Central memory CD8-positive, alpha-beta T cell (primary cell): ENCODE measurements at places on chromosomes 7 and 10.
A peak's percentile ranks its signal among the peaks of the same experiment; 100 is the strongest.

GRCh38 chr10:117942226-117942625 is 104.5 kb downstream of the RAB11FIP2 start:
- no peak for DNase-seq

GRCh38 chr10:120421250-120421649 is 35.8 kb upstream of the PLPP4 start:
- no peak for DNase-seq

GRCh38 chr10:29068302-29068701 is 220.6 kb upstream of the LYZL1 start:
- no peak for DNase-seq

DNA sequence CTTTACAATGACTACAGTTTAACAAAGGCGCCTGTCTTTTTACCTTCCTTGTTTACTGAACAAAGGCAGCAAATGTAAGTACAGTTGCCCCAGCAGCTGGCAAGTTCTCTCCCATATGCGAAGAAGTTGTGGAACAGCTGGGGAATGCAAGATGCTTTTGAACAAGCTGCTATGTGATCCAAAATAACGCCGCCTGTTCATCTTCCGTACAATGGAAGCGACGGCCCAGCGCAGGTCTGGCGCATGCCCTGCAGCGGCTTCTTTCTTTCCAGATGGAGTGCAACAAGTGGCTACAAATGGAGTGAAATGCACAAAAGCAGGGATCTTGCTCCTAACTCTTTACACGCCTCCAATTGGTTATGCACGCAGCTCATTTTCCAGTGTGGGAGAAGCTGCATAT is 97.0 kb upstream of the SVIL start:
- DNase-seq = no peak

DNA sequence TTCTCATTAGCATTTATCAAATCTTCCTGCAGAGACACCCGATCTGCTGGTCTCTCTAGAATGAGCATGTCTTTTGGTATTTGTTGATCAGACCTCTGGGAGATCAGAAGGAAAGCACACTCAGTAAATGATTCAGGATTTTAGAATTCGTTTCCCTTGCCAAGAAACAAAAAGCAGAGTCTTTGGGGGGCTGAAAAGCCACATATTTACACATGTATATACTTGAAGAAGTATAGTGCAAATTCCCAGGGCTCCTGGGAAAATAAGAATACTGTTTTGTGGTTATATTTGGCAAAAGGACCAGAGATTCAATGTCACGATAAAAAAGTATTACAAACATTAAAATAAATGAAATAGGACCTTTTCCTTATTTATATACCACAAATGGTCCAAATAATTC is 100.2 kb downstream of the AGMO start:
- no peak for DNase-seq

DNA sequence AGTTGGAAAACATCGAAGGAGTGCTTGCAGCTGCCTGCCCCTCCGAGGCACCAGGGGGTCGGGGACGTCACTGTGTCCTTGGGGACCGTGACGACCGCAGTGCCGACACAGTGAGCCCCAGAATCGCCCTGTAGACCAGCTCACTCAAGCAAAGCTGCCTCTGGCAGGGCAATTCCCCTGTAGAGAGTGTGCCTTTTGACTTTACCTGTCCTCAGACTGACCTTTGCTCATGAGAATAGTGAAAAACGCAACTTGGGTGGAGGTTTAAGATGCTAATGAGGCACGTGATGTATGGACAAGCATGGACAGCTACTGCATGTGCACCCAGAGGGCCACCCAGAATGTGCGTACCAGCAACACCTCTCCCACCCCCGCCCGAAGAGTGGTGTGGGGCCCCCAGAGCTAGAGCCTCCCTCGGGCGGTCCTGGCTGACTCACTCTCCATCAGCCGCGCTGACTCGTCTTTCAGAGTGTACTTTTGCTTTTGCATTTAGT is 271.9 kb downstream of the ADARB2 start:
- DNase-seq = no peak

- no peak for DNase-seq
These were observed 104.0 kb downstream of the CYTH3 start for GRCh38 chr7:6168477-6168868.

DNA sequence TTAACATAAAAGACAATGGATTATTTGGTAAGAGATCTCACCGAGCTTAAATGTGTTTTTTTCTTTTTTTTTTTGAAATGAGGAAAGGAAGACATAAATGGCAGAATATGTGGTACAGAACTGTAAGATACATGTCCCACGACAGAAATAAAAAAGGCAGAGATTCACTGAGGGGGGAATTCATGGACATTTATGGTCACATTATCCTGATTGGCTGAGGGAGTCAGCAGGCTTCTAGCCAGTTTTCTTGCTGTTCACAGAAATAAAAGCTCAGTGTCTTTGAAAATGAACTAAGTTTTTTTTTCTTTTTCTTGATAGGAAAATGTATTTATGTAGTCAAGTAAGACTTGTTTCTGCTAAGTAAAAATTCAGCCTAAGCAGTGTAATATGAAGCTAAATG is 8.2 kb upstream of the FAS start:
- DNase-seq = no peak

GRCh38 chr10:3239066-3239919 is 66.7 kb upstream of the PITRM1 start:
- DNase-seq = peak; percentile 56

DNA sequence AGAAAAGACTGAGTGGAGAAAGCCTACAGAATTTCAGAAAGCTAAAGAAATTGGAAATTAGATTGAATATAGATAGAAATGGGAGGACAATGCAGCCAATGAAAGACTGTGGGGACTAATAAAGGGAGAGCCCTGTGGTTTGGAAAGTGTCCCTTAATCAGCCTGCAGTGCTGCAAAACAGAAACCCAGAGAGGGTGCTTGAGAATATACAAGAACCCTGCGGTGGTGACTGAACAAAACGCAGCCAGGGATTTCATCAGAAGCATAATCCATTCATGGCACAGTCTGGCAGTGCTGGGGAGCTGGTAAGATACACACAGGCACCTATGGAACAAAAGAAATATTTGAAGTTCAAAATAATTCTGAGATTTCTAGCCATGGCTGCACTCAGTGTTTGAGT is 19.1 kb downstream of the CEP41 start:
- DNase-seq = no peak

- no peak for DNase-seq
These were observed 133.3 kb upstream of the LAMB4 start for GRCh38 chr7:108263425-108263824.

DNA sequence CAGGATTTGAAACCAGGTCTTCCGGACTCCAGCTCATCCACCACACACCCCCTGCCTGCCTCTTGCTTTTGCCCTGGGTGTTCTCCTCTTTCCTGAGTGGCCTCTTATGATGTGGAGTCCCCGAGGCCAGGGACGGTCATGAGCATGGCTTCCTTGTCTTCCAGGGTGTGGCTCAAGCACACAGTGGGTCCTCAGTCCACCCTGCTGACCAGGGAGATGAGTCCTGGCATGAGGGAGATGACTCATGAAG is 32.8 kb downstream of the DNAJB12 start:
- no peak for DNase-seq
